ENCODE measurements at places on chromosomes 2 and 18. TPM values are rescaled to one million over a fixed set of nuclear protein-coding genes. Genes with fewer than 3 reads are reported as not detected.

Gene SPR
- 1.8 TPM for total RNA-seq

Gene ZAP70
- total RNA-seq, result 160 TPM

DNA sequence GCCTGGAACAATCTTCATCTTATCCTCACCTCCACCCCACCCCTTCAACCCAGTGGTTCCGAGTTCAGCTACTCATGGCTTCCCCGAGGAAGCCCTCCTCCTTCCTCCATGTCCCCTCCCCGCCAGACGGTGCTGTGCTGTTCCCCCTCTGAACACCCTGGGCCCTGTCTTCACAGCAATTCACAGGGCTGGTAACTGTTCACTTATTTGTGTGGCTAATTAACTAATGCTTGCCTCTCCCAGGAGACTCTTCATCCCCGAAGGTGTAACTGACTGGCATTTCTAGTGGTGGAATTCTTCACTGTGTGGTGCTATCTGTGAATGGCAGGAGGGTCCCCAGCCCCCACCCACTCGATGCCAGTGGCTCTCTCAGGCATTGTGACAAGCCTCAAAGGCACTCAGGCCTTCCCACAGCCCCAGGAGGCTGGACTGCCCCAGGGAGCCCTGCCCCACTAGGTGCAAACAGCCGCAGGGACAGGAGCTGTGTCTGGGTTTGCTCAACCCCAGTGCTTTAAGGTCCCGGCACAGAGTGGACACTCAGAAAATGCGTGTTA, 133.7 kb upstream of the ID2 start:
- peaks cover 2% of the 10 kb centered on the region for H3K27me3 ChIP-seq
- no peak overlapping the region for H3K4me3 ChIP-seq
- no peak for DNase-seq

GRCh38 chr2:237727363-237727762, 71.2 kb upstream of the RBM44 start:
- no peaks in the 10 kb centered on the region for H3K4me1 ChIP-seq
- peaks cover 6% of the 10 kb centered on the region for H3K36me3 ChIP-seq
- H3K4me3 ChIP-seq, result no peak overlapping the region
- no peak overlapping the region for H3K27ac ChIP-seq
- no peak for DNase-seq
- H3K27me3 ChIP-seq, result no peaks in the 10 kb centered on the region

DNA sequence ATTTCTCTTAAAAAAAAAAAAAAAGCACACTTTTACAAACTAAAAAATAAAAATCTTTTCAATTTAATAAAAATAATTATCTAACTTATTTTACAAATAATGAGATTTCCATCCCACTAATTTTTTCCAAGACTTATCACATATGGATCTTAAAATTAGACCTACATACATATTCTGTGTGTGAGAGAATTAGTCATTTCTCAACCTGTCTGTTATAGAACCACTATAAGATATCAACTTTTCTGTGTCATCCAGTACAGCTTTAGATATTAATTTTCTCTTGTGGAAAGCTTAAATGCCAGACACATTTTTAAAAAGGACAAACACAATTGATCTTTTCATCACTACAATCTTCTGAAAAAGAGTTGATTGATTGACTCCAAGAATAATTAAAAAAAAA, 38.1 kb downstream of the FANCL start:
- no peak overlapping the region for H3K4me3 ChIP-seq
- DNase-seq, result no peak

GRCh38 chr2:127176371-127177311, 43.5 kb downstream of the CYP27C1 start:
- no peaks in the 10 kb centered on the region for H3K27me3 ChIP-seq
- peak overlapping the region; percentile 18 for H3K27ac ChIP-seq
- no peak for DNase-seq
- peaks cover 6% of the 10 kb centered on the region for H3K4me1 ChIP-seq

DNA sequence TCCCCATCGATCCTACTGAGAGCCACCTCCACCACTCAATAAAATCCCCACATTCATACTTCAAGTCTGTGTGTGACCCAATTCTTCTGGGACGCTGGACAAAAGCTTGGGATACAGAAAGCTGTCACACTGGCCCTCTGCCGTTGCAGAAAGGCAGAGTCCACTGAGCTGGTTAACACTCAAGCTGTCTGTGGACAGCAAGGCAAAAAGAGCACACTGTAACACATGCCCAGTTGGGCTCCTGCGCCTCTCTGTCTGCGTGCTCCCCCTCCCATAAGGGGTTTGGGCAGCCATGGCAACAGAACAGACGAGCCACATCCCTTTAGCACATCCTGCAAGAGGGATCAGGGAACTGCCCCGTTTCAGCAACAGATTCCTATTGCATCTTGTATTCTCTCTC, 106.9 kb upstream of the RGPD4 start:
- no peak for DNase-seq
- H3K4me3 ChIP-seq, result no peak overlapping the region
- H3K27ac ChIP-seq, result no peak overlapping the region
- H3K4me1 ChIP-seq, result no peaks in the 10 kb centered on the region
- H3K36me3 ChIP-seq, result no peaks in the 10 kb centered on the region

DNA sequence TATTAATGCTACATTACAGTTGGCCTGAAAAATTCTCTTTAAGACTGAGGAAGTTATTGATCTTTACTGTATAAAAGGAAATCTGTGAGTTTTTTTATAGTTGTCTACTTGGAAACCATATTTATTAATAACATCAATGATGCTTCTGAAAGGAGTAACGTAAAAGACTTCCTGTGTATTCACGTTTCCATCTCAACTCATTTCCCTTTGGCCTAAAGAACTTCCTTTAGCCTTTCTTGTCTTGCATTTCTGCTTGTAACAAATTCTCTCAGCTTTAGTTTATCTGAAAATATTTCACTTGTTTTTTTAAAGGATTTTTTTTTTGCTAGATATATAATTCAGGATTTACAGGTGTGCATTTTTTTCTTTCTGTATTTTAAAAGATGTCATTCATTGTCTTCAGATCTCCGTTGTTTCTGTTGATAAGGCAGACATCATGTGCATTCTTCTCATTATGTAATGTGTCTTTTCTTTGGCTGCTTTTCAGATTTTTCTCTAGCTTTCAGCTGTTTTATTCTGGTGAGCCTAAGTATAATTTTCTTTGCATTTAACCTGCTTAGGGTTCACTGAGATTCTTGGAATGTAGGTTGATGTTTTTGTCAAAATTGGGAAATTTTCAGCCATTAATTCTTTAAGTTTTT, 159.0 kb upstream of the DAPL1 start:
- no peaks in the 10 kb centered on the region for H3K4me1 ChIP-seq
- no peaks in the 10 kb centered on the region for H3K27me3 ChIP-seq
- no peak overlapping the region for H3K27ac ChIP-seq
- DNase-seq, result no peak
- peaks cover 17% of the 10 kb centered on the region for H3K36me3 ChIP-seq
- H3K4me3 ChIP-seq, result no peak overlapping the region
